Fibroblast of villous mesenchyme (primary cell): ENCODE measurements at places on chromosomes 5 and 9. TPM values are rescaled to one million over a fixed set of nuclear protein-coding genes. Genes with fewer than 3 reads are reported as not detected.

ESM1 gene
- under 0.01 and 0.86 TPM in 2 replicates for total RNA-seq

NPR3 gene
- 2.9 and 6.5 TPM in 2 replicates for total RNA-seq

TEX48 gene
- not detected in 2 replicates for total RNA-seq

DENND4C gene
- 54.1 and 70.0 TPM in 2 replicates for total RNA-seq

SLC24A2 gene
- total RNA-seq, result under 0.01 TPM in 1 of 2 replicates, not detected in the other

SLC27A6 gene
- under 0.01 and 0.32 TPM in 2 replicates for total RNA-seq

FLT4 gene
- under 0.01 and 0.43 TPM in 2 replicates for total RNA-seq

RANBP3L gene
- total RNA-seq, result 0.32 and 1.3 TPM in 2 replicates

LCNL1 gene
- 3.2 and 3.5 TPM in 2 replicates for total RNA-seq

LOX gene
- 91.1 and 131 TPM in 2 replicates for total RNA-seq

GABRA1 gene
- not detected in 2 replicates for total RNA-seq

HMGCR gene
- 166 and 198 TPM in 2 replicates for total RNA-seq

HAVCR2 gene
- not detected in 2 replicates for total RNA-seq

LRRC14B gene
- not detected in 2 replicates for total RNA-seq

FOXD4L4 gene
- total RNA-seq, result under 0.01 TPM in 1 of 2 replicates, not detected in the other

LCN9 gene
- total RNA-seq, result not detected in 2 replicates

TICAM2 gene
- 6.9 and 7.1 TPM in 2 replicates for total RNA-seq

NRG2 gene
- under 0.01 and 0.64 TPM in 2 replicates for total RNA-seq

MAP1B gene
- total RNA-seq, result 74.3 and 124 TPM in 2 replicates

LEAP2 gene
- total RNA-seq, result under 0.01 and 0.32 TPM in 2 replicates

PCDHGA4 gene
- total RNA-seq, result 4.5 and 7.3 TPM in 2 replicates

F2R gene
- total RNA-seq, result 117 and 144 TPM in 2 replicates

FSTL4 gene
- under 0.01 TPM in 1 of 2 replicates, not detected in the other for total RNA-seq

ENTPD2 gene
- not detected in 2 replicates for total RNA-seq

PIP5KL1 gene
- total RNA-seq, result 2.6 and 3.5 TPM in 2 replicates

SLC12A7 gene
- 9.5 and 12.9 TPM in 2 replicates for total RNA-seq

DBH gene
- not detected in 2 replicates for total RNA-seq
